ENCODE measurements at places on chromosomes 1 and 21.

GRCh38 chr1:19128968-19129514 is 81.0 kb downstream of the UBR4 start:
- DNase-seq: no peak

DNA sequence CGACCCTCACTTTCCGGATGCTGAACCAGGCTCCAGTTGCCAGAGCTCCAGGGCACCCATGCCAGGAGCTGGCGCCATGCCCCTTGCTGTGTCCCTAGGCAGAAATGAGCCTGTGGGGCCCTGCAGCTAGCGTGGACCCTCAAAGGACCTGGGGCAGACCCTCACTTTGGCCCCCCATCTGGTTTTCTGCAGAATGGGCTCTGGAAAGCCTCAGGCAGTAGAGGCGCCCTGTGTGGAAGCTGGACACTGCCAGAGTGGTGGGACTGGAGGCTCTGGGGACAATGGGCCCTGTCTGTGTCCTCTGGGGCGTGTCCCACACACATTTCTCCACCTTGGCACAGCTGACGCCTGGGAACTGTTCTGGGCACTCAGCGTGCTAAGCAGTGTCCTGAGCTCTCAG is 6.3 kb upstream of the AURKAIP1 start:
- DNase-seq: no peak

- DNase-seq: no peak
Observed at GRCh38 chr1:210310562-210311153, 18.0 kb upstream of the HHAT start.

DNA sequence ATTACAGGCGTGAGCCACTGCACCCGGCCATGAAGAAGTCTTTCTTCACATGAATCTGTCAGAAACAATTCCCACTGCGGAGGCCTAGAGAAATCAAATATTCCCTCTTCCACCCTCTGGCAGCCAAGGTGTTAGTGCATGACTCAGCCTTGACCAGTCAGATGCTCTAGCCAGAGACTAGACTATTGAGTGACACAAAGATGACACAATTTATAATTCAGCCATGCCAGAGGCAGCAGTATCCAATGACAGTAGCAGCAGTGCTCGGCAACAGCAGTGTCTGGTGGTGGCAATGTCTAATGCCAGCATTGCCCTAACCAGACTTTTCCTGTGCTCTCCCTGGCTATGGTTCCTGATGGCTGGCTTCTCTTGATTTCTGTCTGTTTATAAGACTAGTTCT is 8.7 kb downstream of the CTXND2 start:
- peak; percentile 44 for DNase-seq

DNA sequence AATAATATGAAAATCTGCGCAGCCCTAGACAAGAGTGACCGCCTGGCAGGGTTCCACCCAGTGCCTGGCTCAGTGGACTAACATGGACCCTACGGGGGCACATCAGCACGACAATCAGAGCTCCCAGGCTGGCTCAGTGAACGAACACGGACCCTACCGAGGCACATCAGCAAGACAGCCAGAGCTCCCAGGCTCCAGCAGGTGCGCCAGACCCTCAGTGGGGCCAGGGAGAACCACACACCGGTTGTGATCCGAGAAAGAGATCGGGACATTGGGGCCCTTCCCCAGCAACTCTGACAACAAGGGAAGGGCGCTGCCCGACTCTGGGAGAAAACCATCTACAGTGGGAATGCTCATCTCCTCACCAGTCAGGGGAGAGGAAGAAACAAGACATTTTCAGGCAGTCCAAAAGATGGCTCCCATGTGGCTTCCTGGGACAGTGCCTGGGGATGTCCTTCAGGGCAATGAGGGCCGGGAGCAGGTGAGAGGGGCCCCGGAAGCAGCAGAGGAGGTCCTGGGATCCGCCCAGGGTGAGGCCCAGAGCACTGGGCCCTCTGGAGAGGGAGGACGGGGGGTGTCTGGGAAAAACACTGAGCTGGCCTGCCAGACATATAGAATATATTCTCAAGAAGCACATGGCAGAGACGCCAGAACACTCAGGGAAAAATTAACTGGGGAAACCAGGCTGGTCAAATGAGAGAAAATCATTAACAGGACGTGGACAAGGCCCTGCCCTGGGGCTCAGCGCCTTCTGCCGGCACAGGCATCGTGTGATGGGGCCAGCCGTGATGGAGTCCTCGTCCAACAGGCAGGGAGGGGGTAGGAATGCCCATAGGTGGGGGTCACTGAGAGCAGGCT is 4.8 kb downstream of the ARHGEF16 start:
- DNase-seq: no peak

- DNase-seq: no peak
Observed at GRCh38 chr1:47211796-47212269, 20.2 kb downstream of the TAL1 start.

DNA sequence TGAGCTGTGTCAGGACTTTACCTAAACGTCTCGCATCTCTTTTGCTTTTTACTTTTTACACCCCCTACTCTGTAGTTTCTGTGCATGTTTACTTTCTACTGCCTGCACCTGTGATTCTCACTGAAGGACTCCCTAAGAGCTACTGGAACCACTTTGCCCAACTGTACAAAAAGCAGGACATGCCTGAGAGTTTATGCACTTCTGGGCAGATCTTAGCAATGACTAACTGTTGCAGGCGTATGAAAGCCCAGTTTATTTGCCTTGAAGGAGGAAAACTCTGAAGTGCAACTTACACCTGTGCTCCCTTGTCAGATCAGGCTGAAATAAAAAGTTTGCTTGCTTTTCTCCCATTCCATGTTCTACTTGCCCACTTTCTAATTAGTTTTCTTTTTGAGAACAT is 467.0 kb upstream of the USP24 start:
- no peak for DNase-seq

DNA sequence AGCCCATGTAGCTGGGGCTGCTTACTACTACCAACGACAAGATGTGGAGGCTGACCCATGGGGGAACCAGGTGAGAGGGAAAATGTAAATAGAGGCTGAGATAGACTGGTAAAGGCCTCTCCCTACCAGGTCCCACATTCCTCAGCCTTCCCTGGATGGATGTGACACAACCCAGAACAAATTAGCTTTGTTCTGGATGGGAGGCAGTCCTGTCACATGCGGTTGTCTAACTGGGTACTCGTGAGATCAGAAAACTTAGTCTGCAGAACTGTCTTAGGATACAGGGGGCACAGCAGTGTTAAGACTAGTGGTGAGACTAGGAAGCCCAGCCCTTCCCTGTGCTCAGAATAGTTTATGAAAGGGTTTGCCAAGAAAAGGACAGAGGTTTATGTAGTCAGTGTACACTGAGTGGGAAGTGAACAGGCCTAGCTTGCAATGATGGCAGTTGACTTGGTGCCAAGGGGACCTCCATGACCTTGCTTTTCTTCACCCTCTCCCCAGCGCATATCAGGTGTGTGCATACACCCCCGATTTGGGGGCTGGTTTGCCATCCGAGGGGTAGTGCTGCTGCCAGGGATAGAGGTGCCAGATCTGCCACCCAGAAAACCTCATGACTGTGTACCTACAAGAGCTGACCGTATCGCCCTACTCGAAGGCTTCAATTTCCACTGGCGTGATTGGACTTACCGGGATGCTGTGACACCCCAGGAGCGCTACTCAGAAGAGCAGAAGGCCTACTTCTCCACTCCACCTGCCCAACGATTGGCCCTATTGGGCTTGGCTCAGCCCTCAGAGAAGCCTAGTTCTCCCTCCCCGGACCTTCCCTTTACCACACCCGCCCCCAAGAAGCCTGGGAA is 8.4 kb downstream of the MMACHC start:
- no peak for DNase-seq

GRCh38 chr1:212488436-212489283 is 55.9 kb downstream of the NENF start:
- no peak for DNase-seq

GRCh38 chr21:14119038-14119437 is 91.7 kb downstream of the LIPI start:
- no peak for DNase-seq

DNA sequence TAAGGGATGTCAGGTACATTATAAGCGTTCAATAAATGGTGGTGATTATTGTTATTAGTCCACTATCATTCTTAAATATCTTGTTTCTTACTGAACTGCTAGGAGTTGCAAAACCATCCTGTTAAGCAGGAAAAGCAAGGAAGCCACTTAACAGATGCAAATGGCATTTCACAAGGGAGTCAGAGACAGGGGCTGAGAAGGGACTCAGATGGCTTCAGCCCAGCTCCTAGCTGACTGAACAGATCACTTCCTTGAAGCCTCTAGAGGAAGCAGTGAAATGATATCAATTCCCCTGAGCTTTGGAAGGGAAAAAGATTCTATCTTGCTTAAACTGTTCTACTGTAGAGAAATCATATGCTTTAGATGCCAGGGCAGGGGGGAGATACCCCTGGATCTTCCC is 151.5 kb downstream of the ST6GALNAC5 start:
- no peak for DNase-seq

GRCh38 chr1:183612407-183612806 is 22.1 kb upstream of the NCF2 start:
- DNase-seq: no peak

DNA sequence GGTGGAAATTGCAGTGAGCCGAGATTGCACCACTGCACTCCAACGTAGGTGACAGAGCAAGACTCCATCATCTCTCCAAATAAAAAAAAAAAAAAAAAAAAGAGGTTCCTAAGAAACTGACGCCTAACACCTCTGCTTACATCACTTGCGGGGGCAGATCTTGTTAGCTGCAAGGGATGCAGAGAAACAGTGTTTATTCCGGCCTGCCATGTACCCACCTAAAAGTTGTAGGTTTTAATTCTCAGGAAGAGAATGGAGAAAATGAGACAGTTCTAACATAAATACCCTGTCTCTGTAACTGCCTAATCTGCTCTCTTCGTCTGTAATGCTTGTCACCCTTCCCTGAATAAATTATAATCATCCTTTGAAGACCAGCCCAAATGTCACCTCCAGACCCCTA is 9.0 kb upstream of the SRSF4 start:
- DNase-seq: no peak

- no peak for DNase-seq
Observed at GRCh38 chr1:172897738-172898137, 153.0 kb downstream of the TNFSF18 start.

DNA sequence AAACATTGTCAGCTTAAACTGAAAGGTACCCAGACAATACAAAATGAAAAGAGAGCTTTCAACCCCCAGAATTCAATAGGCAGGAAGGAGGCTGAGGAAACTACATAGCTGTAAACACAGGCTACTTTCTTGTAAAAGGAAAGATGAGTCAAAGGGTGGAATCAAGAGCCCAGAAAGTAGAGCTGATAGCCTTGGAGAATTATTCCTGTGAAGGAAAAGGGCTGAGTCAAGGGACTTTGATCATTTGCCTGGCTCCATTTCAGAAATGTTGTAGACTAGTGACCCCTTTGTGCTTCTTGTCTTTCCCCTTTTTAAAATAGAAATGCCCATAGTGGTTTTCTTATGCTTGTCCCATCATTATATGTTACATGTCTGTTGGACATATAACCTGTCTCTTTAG is 597.6 kb downstream of the ADGRL2 start:
- no peak for DNase-seq

GRCh38 chr1:53608676-53609075 is 130.3 kb downstream of the GLIS1 start:
- DNase-seq: no peak

GRCh38 chr1:175493321-175494010 is 249.9 kb downstream of the TNR start:
- DNase-seq: no peak

DNA sequence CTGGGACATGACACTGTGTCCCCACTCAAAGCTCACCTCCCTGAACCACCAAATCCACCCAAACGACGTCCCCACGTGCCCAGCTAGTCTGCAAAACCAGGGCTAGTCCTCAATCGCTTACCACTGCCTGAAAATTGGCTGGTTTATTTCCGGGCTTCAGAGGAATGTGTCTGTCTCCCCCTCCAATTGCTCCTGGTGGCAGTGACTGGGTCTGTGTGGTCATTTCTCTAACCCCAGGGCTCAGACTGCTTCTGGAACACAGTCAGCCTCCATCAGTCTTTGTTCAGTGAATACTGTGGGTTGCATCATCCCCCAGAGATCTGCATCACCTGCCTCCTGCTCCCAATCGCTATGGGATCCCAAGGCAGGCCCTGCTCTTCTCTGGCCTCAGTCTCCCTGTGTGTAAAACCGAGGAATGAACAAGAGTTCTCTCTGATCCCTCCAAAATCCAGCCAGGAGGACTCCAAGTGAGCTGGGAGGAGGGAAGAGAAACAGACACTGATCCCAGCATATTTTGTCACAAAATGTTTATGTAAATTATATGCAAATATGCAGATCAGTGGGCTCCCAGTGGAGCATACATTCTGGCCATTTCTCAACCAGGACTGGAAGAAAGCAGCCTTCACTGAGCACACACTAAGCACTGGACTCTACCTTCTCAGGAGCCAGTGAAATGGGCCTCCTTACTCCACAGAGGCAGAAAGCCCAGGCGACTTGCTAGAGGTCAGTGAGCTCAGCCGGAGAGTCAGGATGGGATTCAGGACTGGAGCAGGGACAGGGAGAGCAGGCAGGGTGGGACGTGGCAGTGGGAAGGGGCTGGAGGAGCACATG is 20.9 kb downstream of the SDC3 start:
- no peak for DNase-seq

DNA sequence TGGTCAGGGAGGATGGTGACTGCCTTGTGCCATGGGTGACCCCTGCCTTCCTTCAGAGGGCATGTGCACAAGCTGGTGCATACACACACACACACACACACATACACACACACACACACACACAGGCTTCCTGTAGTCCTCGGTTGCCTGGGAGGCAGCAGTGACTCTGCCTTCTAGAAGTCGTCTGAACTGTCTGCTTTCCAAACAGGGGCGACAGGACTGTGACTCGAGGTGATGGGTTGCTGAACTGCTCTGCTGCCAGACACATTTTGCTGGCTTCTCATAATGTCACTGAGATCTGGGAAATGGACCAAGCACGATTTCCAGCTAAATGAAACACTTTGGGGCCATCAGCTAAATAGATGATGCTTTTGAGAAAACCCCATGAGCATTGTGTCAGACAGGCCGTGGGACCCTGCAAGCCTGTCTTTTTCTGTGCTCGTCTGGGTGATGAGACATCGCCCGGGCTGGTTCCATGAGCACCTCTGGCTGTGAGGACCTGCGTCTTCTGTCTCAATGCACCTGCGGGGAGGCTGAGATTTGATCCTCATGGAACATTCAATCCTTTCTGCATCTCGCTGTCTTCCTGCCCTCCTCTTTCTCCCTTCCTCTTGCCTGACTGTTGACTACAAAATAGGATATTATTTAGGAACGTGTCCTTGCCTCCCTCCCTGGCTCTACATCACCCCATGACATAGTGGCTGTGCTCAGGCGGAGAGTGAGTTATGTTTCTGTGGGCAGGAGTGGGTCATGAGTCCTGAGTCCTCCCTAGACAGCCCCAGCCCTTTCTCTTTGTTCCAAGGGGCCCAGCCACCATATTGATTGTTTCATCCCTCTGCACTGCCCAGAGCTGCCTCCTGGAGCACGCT is 436.8 kb downstream of the CAMTA1 start:
- DNase-seq: no peak

DNA sequence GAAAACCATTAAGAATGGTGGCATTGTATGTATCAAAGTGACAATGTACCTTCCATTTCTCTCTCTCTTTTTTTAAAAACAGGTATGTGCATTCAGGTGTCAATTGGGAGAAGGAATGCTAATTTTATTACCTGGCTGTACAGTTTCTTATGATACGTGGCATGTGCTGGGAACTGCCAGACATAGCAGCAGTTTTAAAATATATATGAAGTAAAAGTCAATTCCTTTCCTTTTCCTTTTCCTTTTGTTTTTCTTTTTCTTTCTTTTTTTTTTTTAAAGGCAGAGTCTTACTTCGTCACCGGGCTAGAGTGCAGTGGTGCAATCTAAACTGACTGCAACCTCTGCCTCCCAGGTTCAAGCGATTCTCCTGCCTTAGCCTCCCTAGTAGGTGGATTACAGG is 37.0 kb downstream of the SPEN start:
- DNase-seq: no peak

Data from T1000 (cell line).